ENCODE measurements at places on chromosomes 5 and 9.

DNA sequence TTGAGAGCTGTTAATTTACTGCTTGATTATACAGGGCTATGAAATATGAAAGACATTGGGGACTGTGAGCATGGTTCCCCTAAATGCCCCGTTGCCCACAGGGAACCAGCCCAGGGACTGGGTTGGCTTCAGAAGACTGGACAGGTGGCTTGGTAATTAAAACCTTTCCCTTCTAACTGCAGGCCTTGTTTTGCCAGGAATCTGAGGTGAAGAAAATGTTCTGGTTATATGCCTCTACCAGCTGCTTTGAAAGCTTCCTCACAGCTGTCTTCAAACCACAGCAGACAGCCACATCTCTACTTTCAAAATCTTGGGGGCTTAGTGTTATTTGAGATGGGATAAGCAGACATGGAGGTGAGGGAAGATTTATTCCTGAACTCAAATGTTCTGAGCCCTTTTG lies 153.3 kb upstream of the SPRY4 start:
- no peak for DNase-seq

DNA sequence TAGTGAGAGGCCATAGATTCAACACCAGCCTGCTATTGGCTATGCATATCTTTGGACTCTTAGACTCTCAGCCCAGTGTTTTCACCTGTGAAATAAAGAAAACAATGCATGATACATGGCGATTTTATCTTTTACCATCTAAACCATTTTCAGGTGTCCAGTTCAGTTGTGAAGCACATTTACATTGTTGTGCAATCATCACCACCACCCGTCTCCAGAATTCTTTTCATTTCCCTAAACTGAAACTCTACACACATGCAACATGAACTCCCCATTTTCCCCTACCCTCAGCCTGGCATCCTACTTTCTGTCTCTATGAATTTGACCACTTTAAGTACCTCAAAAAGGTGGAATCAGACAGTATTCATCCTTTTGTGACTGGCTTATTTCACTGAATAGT lies 420.6 kb downstream of the MED10 start:
- no peak for DNase-seq

DNA sequence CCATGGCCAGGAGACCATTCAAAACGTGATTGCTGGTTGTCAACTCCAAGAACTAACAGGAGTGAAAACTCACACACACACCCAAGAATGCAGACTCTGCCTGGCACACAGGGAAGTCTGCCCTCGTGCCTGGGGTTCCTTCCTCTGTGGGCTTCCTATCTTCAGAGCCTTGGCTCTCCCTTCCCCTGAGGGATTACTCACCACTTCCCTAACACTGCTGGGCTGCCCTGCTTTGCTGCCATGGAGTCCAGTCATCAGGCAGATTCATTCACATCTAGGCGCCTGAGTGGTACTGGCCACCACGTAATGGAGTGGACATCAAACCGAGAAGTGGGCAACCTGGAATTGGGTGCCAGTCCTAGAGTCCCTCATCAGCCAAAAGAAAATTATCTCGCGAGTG lies 76.4 kb upstream of the PRSS3 start:
- DNase-seq, result peak; percentile 55

DNA sequence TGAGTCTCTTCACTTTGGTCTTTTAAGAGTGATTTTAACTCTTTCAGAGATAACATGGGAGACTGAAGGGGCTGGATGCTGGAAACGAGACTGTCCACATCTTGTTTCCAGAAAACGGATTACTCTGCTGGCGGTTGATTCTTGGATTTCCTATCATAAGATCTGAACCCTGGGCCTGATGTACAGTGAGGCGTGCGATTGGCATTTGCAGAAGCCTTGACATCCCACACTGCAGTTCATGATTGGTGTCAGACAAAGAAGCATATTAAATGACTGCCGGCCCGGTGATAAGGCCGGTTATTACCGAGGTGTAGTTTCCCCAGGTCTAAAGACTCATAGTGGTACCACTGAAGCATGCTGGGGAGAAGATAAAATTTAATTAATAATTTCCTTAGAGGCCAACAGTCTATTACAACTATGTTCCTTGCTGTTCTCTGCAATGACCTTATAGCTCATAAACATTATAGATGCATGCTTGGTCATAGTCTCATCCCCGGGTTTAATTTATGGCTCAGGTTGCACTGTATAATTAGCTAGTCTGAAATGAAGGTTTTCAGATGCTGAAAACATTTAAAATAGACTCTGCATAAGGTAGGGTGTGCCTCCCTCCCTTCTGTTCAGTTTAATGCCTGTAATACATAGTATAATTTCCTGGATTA lies 99.2 kb downstream of the PPP2R2B start:
- DNase-seq, result no peak

- no peak for DNase-seq
Observed at GRCh38 chr5:39191216-39191615, 28.1 kb downstream of the FYB1 start.

GRCh38 chr5:14948383-14948782 lies 76.8 kb upstream of the ANKH start:
- no peak for DNase-seq

DNA sequence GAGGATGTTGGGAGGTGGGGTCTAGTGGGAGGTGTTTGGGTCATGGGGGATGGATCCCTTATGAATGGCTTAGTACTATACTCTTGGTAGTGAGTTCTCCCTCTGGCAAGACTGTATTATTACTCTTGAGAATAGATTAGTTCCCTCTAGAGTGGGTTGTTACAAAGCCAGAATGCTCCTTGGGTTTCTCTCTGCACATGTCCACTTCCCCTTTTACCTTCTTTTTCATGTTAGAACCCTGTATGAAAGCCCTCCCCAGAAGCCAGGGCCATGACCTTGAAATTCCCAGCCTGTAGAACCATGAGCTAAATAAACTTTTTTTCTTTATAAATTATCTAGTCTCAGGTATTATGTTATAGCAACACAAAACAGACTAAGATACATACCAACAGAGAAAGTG lies 31.1 kb downstream of the SLC24A2 start:
- DNase-seq, result no peak

- peak; percentile 63 for DNase-seq
Observed at GRCh38 chr5:151221574-151221973, 2.3 kb downstream of the CCDC69 start.

DNA sequence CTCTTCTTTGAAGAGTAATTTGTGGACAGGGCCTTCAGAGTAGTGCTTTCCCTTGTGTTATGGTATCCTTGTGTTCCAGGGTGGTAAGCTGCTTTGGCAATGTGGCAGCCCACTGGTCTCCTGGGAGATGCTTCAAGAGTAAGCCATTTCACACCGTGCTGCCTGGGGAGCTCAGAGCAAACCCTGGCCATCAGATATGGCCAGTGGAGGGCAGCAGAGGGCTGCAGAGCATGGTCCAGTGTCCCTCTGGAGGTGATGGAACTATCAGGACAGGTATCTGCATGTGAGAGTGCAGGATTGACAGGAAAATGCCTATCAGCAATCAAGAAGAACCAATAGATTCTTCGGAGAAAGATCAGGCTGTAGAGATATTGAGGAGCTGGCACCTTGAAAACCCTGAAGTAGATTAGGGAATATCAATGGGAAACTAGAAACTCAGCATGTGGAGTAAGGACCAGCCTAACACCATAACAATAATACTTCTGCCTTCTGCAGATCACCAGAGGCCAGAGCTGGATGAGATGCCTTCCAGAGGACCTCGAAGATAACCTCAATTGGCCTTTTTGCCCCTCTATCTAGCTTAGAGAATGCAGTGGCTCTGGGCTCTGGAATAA lies 90.8 kb downstream of the PLPPR1 start:
- DNase-seq, result no peak

DNA sequence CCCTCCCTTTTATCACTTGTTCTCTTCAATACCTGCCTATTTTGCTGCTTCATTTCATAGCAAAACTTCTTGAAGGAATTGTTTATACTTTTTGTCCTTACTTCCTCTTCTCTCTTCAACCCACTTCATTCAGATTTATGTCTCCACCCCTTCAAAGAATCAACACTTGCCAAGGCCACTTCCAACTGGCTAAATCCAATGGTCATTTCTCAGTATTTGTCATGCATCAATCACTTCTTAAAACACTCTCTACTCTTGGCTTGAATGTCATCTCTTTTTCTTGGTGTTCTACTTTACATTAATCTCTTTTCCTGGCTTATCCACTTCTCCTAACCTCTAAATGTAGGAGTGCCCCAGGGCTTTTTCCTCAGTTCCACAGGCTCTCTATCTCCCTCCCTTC lies 8.3 kb upstream of the FCHO2 start:
- DNase-seq, result no peak

DNA sequence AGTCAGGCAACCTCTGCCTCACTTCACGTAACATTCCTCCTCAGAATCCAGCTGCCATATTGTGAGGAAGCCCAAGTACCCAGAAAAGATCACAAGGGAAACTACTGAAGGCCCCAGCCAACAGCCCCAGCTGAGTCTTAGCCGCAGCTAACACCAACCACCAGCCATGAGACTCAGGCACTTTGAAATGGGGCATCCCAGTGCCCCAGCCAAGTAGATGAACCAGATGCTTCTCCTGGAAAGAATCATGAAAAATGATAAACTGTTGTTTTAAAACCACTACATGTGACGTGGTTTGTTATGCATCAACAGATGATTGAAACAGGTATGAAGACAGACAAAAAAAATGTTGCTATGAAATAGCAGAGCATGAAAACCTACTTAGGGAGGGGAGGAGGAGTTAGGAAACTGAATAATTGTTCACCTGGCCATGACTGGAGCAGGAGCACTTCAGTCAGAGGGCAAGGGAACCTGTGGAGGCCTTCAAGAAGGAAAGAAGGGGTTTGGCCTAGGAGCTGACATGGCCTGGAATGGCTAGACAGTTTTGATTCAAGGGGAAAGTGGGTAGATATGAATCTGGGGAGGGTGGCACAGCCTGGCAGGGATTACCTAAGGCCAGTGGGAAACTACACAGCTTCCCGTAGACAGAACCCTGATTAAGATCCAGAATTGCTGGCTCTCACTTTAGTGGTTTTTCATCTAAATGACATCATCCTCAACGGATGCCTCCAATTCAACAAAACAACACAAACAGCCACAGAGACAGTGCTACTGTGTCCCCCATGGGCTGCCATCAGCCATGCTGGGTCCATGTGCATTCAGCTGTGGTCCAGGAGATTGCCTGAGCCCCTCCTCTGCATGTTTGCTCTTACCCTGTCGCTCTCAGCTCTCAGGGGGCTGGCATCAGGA lies 211.6 kb downstream of the SYK start:
- DNase-seq, result peak; percentile 36

DNA sequence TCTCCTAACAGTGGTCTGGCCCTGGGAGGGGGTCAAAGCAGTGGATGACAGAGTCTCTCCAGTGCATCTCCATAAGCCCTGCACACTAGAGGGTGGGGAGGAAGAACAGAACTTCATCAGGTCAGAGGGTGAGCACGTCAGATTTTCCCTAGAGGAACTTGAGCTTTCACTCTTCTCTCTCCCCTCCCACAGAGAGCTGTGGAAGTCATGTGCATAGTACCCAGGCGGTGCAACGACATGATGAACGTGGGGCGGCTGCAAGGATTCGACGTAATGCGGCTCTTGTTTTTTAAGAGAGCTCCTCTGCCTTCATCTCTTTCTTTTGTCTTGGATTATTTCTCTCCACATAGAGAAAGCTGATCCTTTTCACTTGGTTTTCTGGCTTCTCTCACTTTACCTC lies 100.2 kb upstream of the OTULINL start:
- no peak for DNase-seq

DNA sequence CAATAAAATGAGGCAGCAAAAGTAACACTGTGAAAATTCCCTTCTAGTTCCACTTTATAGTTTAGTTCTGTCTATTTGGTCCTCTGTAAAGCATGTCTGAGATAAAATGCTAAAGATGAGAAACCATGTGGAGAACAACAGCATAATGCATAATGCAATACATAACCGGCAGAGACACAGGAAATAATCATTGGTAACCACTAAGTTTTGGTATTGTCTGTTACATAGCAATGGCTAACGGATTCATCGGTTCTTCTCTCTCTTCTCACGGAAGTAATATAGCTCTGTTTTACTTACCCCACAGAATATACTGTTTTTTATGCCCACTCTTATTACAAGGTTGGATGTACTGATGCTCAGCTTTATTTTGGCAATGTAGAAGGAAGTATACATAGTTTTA lies 158.9 kb downstream of the FAM174A start:
- DNase-seq, result no peak

GRCh38 chr5:164345173-164345849 lies 839.9 kb downstream of the MAT2B start:
- DNase-seq, result peak; percentile 47

- peak; percentile 29 for DNase-seq
Observed at GRCh38 chr5:142222225-142222865, 102.5 kb downstream of the SPRY4 start.

GRCh38 chr5:78506261-78507024 lies 142.1 kb downstream of the LHFPL2 start:
- no peak for DNase-seq

DNA sequence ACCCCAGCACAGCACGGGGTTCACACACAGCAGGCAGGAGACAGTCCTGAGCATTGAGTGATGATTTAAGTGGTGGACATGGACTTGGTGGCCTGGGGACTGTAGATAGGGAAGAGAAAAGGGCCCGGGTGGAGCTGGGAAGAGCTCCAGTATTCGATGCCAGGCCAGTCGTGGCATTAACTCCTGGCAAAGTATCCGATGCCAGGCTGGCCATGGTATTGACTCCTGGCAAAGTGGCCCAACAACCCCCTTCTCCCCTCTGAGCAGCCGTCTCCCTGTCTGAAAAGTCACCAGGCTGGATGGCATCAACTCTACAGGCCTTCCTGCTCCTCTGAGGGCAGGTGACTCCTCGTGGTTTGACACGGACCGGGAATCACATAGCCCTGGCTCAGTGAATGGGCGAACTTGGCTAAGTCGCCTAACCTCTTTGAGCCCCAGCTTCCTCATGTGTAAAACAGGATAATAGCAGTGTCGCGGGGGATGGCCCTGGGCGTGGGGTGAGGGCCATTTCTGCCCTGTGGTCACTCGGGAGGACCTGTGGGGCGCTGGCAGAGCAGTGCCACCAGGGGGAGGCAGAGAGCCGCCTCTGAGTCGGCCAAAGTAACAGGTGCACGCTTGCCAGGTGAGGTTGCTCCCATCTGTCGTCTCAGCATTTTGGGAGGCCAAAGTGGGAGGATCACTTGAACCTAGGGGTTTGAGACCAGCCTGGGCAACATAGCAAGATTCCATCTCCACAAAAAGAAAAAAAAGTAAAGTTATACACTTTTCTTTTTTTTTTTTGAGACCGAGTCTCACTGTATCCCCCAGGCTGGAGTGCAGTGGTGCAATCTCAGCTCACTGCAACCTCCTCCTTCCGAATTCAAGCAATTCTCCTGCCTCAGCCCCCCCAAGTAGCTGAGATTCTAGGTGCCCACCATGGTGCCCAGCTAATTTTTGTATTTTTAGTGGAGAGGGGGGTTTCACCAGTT lies 5.7 kb upstream of the SEC16A start:
- peak; percentile 9 for DNase-seq

GRCh38 chr5:158354958-158355357 lies 496.0 kb upstream of the CLINT1 start:
- DNase-seq, result no peak

DNA sequence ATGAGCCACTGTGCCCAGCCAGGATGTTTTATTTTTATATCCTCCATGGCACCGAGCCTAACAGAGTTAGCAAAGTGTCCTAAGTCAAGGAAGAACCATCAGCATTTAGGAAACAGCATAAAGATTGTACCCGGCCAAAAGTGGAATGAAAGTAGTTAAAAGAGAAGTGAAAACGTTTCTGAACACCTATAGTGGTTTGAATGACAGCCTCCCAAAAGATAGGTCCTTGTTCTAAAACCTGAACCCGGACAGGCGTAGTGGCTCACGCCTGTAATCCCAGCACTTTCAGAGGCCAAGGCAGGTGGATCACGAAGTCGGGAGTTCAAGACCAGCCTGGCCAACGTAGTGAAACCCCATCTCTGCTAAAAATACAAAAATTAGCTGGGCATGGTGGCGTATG lies 37.4 kb downstream of the ZFAND5 start:
- DNase-seq, result no peak

Data from amniotic epithelial cell (primary cell).